ENCODE measurements at places on chromosomes 7 and 10.

GRCh38 chr7:47610506-47611044 lies 28.7 kb upstream of the TNS3 start:
- peak; percentile 96 for DNase-seq

GRCh38 chr7:128867842-128868623 lies 5.4 kb downstream of the ATP6V1F start:
- DNase-seq: no peak

GRCh38 chr10:79221110-79222051 lies 125.9 kb upstream of the PPIF start:
- DNase-seq: peak; percentile 33

- no peak for DNase-seq
Observed at GRCh38 chr7:83486536-83486935, 162.4 kb downstream of the SEMA3E start.

GRCh38 chr10:76333326-76333725 lies 901.9 kb downstream of the LRMDA start:
- no peak for DNase-seq

- DNase-seq: no peak
Observed at GRCh38 chr10:4250587-4250887, 465.5 kb upstream of the KLF6 start.

DNA sequence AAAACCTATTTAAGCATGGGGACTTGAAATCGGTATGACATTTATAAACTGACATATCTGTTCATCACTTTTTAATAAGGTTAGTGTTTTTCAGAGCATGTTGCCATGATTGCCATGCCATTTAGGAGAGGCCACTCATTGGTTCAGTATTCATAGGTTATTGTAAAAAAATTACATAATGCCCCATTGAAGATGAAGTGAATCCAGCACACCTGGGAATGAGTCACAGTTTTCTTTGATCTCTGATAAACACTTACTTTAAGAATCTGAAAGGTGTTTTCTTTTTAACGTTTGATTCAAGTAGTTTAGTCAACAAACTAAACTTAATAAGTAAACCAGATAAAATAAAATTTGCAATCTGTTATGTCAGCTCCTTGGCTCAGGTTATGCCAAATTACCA lies 278.3 kb downstream of the ARL4A start:
- no peak for DNase-seq

DNA sequence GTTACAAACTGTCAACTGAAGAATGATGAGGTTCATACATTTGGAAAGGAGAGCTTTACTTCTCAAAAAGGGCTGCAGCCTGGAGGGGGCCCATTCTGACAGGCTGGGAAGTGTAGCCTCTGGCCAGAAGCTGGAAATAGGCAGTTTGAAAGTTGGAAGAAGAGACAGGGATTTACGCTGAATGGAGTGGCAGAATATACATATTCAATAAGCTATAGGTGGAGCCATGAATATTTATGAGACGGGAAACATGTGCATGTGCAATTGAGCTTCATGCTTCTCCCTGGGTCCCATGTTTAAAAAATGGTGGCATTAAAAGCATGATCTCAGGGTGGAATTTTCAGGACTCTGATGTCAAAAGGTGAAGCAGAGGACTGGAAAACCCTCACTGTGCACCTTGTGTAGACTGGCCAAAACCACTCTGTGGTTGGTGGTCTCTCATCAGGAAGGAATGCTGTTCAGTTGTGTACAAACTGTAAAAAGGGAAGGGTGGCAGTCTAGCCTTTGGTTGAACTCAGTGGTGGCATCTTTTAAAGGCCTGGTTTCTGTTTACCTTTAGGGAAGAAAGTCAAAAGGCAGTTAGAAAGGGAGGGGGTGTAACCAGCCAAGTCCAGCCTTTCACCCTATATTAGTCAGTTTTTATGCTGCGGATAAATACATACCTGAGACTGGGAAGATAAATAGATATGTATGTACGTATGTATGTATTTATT lies 7.2 kb upstream of the ACTR3B start:
- no peak for DNase-seq

DNA sequence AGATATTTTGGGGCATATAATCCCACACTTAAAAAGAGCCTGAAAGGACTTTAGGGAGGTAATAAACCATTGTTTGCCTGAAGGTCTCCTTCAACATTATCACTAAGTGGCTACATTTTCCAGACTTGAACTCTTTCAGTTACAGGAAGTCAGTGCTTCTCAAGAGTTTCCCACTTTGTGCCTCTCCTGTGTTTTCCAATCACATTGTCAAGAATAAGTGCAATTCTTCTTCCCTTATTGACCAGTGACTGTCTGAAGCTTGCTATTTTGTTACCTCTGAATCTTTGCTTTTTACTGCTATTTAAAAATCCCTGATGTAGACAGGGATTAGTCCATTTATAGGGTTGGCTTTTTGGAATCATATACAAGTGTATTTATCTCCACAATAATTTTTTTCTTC lies 346.7 kb upstream of the ANKRD30A start:
- DNase-seq: no peak

DNA sequence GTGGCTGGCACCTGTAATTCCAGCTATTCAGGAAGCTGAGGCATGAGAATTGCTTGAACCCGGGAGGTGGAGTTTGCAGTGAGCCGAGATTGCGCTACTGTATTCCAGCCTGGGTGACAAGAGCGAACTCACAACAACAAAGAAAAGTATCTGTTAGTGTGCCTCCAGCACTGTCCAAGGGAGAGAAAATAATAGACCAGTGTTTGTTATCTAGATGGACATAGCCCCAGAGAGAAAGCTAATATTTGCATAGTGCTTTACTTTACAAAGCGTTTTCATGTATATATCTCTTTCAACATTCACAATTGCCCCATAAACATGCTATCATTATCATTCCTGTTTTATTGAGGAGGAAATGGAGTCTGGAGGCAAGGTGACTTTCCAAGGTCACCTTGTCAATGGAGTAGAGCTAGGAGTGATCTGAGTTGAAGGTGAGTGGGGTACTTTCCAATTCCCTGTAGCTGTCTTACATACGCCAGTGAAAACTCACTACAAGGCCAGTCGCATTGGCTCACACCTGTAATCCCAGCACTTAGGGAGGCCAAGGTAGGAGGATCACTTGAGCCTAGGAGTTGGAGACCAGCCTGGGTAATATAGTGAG lies 49.7 kb upstream of the KIF5B start:
- DNase-seq: no peak

GRCh38 chr7:336810-337566 lies 47.0 kb downstream of the FOXL3 start:
- DNase-seq: no peak

DNA sequence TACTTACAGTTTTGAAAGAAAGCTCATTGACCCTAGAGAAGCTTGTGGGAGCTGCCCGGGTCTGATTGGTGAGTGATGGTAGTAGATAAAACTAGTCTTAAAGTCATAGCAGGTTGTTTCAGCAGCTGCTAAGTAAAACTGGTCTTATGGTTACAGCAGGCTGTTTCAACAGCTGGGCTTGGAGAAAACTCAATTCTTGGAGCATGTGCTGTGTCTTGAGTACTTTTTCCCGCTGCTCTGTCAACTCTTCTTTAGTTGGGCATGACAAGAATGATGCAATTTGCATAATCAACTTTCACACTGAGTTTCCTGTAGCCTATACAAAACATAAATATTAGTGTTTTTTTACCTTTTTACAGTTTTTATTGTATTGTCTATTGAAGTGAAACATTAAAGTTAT lies 707.9 kb downstream of the AUTS2 start:
- DNase-seq: no peak

- DNase-seq: no peak
Observed at GRCh38 chr7:20779041-20779440, 7.6 kb downstream of the SP8 start.

DNA sequence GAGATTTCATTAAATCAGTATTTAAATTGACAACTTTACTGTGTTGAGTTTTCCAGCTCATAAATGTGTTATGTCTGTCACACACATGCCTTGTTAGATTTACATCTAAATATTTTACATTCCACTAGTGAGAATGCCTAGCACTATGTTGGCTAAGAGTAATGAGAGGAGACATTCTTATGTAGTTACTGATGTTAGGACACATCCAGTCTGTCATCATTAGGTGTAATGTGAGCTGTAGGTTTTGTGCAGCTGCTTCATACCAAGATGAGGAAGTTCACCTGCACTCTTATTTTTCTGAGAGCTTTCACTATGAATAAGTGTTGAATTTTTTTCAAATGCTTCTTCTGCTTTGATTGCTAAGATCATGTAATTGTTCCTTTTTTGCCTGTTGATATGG lies 218.0 kb upstream of the IGFBP3 start:
- peak; percentile 59 for DNase-seq

DNA sequence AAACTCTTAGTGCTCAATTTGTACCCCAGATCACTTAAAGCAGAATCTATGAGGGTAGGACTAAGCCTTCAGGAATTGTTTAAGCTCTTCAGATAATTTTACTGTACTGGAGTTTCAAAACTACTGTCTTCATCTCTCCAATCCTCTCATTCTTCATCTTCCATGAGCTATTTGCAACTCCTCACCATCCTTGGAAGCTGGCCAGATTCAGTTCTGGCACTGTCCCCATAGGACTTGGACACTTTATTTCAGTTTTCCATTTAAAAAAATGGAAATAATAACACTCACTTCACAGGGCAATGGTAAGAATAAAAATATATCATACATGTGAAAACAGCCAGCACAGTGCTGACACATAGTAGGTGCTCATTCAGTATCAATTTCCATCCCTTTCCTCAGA lies 74.6 kb downstream of the PPP1R17 start:
- DNase-seq: no peak

- no peak for DNase-seq
Observed at GRCh38 chr10:103750836-103751235, 104.5 kb downstream of the SH3PXD2A start.

DNA sequence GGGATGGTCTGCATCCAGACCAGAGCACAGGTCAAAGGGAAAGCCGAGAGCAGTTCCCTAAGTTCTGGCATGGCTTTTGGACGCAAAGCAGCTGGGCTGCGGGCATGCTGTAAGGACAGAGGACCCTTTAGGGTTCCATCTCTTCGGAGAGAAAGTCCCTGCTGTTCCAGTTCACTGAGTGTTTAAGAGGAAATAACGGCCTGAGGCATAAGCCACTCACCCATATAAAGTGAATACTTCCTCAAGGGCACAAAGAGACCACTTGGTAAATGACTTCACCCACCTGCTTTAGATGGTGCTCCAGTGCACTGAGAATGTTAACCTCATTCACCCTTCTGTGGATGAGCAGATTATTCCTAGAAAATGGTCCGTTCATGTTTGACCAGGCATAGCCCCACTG lies 586.7 kb upstream of the GALNT17 start:
- no peak for DNase-seq

DNA sequence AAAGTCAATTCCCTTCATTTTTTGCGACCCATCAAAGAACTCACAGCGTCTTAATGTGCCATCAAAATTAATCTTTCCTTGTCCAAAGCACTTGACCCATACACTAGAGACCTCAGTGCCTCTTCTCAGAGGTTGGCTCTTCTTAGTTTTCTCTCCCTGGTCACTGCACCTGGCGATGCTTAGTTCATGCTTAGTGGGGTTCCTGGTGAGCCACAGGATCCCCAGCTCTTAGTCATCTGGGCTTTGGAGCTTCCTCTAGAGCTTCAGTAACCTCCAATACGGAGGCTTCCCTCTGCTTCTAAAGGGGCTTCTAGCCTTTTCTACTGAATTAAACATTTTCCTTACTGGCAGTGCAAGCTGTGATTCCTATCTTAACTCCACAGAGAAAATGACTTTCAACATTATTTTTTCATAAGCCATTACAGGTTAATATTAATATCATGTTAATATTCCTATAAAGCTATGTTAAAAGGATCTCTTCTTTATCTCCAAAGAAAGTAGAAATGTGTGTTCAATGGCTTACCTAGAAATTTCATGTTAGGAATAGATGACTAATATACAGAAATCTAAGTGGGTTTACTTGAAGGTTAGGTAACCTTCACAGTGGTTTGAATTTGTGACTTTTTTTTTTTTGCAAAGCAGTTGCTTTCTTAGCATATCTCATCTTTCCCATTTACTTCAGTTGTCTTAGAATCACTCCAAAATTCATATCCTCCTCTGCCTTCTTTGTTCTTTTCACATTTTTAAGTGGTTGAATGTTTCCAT lies 295.2 kb downstream of the CAMK1D start:
- no peak for DNase-seq

DNA sequence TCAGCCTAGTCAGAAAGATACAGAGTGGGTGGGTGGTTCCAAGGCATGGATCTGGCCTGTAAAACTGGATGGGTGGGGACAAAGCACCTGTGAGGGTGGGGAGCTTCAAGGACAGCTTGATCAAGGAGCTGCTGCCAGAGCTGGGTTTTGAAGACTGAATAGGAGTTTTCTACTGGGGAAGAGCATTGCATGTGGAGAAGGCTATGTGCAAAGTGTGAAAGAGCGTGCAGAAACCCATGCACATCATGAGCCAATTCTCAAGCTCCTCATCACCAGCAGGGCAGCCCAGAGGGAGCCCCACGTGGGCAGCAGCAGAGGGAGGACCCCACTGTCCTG lies 58.6 kb downstream of the PDGFA start:
- DNase-seq: no peak

- DNase-seq: no peak
Observed at GRCh38 chr7:139887992-139888481, 59.0 kb downstream of the TBXAS1 start.

DNA sequence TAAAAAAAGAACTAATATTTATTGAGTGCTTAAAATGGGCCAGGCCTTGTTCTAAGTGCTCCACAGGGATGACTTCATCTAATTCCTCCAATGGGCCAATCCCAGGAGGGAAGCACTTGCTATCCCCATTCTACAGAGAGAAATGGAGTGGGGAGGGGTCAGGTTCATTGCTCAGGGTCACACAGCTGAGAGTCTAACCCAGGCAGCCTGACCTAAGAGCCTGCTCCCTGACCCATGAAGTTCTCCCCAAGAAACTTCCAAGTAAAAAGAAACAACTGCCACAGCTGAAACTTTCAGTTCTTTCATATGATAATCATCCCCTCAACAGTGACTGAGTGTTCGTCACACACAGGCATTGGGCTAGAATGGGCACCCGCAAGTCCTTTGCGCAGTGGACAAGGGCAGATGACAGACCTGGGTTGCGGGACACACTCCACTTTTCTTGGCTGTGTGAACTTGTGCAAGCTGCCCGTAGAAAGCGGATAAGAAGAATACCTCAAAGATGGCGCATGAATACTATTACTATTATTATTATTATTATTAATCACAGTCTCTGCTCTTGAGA lies 39.7 kb downstream of the BEND7 start:
- no peak for DNase-seq

- DNase-seq: no peak
Observed at GRCh38 chr7:88289564-88290025, 17.1 kb downstream of the STEAP4 start.

DNA sequence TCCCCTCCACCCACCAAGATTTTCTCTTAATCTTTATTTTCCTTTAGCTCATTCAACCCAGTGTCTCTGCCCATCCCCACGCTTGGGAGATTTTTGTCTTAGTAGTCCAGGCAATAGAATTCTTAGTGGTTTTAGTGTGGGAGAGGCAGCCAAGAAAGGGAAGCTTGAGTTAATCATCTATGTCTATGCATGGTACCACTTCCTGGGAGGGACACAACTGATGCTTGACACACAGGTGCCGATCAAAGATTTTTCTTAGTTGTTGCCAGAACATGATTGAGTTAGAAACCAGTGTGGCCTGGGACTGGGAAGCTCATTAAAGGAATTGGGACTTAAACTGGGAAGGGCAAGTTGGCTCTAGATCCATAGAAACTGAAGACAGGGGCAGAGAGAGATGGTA lies 3.1 kb downstream of the STRA8 start:
- DNase-seq: no peak

GRCh38 chr10:82267014-82267413 lies 392.0 kb downstream of the NRG3 start:
- no peak for DNase-seq

GRCh38 chr7:23026164-23026563 lies 12.2 kb upstream of the HYCC1 start:
- DNase-seq: no peak

- DNase-seq: peak; percentile 34
Observed at GRCh38 chr7:14754631-14755030, 147.9 kb downstream of the DGKB start.

Data from fibroblast of gingiva (primary cell).